ENCODE measurements at places on chromosomes 13 and 19.

- no peak for DNase-seq
These were observed at the start of gene LRRC4B for GRCh38 chr19:50567882-50568727. Gene LRRC4B (minus strand): TSS chr19:50568435. CDS start chr19:50548838, 19,597 bp downstream.

- DNase-seq = no peak
These were observed 4.9 kb upstream of the PDE4C start for GRCh38 chr19:18230941-18231734.

- DNase-seq = no peak
These were observed 3.6 kb upstream of the RPS15 start for GRCh38 chr19:1434577-1435060.

DNA sequence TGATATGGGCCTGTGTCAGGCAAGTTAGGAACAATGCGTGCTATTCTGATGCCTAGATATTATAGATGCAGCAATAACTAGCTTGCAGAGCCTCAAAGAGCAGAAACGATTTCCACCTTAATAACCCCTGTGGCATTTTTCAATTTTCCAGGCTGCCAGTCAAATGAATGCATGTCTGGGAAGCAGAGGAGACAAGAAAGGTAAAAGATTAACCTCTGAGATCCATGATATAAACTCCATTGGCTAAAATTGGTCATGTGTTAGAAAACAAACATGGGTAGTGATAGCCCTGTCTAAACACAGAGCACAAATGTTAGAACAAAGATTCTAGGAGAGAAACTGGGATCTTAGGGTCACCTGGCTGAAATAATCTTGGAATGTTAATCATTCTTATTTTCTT, 811.1 kb downstream of the DIAPH3 start:
- no peak for DNase-seq

DNA sequence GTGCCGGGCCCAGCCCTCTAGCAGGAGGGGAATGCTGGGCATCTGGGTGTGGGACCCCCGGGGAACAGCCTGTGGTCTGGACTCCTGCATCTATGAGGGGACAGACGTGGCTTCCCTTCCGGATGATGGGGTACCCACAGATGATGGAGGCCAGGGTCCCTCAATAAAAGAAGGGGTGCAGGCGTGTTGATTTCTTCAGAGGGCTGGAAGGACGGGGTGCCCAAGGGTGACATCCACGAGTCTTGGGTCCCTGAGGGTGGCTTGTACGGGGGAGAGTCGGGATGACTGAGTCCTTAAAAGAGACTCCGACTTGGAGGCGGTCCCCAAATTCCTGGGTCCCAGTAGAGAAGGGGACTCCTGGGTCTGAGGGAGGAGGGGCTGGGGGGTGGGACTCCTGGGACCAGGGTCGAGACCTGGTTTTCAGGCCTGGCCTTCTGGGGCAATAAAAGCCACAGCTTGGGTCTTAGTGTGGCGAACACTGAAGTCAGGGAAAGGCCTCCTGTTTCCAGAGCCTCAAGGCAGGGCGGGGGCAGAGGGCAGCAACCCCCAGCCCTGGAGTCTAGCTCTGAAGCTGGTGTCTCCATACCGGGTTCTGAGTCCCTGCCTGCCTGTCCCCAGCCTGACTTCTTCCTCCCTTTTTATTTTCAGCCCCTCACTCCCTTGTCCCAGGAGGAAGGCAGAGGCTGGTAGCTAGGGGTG, 459 bp upstream of the GRIN2D start:
- no peak for DNase-seq

DNA sequence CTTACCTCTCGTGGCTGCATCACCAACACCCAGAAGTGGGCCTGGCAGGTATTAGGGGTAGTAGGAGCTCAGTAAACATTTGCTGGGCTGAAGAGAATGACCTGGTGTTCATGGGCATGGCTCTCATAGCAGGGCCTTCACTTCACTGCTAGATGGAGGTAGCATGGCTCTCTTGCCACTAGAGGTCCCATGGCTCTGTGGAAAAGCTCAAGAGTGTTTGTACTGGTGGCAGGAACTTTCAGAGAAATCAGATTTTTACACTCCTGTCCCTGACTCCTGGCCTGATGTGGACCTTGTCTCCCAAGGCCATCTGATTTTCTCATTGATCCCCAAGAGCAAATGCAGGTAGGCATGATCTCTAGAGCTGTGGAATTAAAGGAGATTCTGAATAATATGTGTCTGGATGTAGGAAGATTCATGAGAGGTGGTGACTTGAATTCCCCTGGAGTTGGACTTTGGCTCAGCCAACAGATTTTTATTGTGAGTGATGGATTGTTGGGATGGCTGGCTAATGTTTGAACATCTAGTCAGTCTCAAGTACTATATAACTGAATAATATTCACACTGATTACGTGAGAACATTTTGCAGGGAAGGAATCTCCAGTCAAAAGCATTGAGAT, 5.7 kb downstream of the ZNF574 start:
- no peak for DNase-seq

- DNase-seq = no peak
These were observed 59.2 kb downstream of the EDNRB start for GRCh38 chr13:77859450-77859849.

DNA sequence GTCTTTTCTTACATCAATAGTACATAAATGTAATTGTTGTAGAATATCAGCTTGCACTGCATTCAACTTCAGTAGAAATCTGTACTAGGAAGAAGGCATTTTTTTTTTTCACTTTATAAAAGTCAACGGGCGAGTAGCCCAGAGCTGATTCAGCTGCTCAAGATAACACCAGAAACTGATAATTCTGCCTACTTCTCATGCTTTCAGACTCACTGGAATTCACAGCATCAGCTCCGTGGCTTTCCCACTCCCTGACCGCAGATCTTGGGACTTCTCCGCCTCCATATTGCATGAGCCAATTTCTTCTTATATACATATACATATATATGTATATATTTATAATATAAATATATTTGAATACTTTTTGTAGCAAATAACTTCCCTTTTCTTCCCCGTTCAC, 263.1 kb upstream of the RXFP2 start:
- no peak for DNase-seq

GRCh38 chr13:74258961-74259360, 124.8 kb upstream of the KLF12 start:
- DNase-seq = no peak
